Kidney epithelial cell (primary cell): ENCODE measurements at places on chromosomes 13 and 19.

DNA sequence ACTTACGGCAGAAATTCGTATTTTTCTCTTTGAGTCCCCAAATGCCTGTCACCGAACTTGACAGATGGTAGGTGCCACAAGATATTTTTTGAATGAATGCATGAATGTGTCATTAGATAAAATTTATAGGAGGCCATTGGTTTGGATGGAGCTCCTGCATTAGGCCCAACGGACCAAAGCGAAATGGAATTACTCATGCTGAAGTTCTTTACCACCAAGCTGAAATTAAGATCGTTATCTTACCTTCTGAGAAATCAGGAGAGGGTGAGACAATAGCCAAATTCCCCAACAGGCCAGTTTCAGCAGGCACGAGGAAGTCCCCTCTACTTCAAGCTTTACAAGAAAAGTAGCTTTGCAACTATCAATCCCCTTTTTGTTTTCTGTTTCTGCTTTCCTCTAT, 452.5 kb upstream of the ARGLU1 start:
- DNase-seq = no peak

- no peak for DNase-seq
Observed at GRCh38 chr13:104701591-104701990, 1635.4 kb upstream of the SLC10A2 start.

- DNase-seq = peak; percentile 80
Observed at GRCh38 chr13:90926459-90926858, 421.0 kb upstream of the MIR17HG start.

- no peak for DNase-seq
Observed at GRCh38 chr19:43311706-43312105, 41.8 kb upstream of the CD177 start.

- no peak for DNase-seq
Observed at GRCh38 chr13:50474088-50474662, 369.3 kb downstream of the DLEU7 start.

GRCh38 chr13:111898956-111899713, 167.8 kb upstream of the SOX1 start:
- no peak for DNase-seq

DNA sequence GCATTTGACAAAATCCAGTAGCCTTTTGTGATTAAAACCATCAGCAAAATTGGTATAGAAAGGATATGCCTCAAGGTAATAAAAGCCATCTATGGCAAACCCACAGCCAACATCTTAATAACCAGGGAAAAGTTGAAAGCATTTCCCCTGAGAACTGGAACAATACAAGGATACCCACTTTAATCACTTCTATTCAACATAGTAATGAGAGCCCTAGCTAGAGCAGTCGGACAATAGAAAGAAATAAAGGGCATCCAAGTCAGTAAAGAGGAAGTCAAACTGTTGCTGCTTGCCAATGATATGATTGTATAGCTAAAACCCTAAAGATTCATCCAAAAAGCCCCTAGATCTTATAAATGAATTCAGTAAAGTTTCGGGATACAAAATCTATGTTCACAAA, 1510.3 kb downstream of the PCDH9 start:
- DNase-seq = no peak

DNA sequence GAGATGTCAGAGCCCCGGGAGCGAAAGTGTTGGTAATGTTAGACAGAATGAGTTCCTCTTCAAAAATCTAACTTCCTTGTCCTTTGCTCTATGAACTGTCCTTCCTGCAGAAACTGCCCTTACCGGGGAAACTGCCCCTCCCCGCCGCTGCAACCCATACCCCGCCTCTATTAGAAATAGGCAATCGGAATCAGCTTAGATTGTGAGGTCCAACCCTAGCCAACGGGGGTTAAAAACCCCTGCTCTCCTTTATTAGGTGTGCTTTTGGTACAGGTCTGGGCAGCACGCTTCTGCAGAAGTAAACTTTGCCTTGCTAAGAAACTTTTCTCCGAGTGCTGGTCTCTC, 11.5 kb upstream of the CAPNS1 start:
- no peak for DNase-seq

DNA sequence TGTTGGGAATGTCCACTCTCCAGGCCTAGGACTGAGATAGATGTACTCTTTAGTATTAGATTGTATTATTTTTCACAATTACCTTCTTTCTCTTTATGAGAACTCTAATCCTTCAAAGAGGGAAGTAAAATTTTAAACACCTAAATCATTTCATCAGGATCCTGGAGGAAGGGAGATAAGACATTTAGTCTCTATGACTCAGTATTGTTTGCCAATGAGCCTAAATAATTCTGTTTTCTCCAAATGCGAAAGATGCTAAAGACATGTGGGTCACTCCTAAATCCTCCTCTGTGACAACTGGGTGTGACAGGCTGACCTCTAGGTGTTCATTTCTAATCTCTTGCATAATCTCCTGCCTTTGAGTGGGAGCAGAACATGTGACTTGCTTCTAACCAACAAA, 1736.6 kb upstream of the MIR17HG start:
- no peak for DNase-seq

GRCh38 chr19:29400917-29401711, 124.7 kb upstream of the VSTM2B start:
- DNase-seq = no peak

- no peak for DNase-seq
Observed at GRCh38 chr19:43439032-43439708, 24.5 kb downstream of the TEX101 start.

DNA sequence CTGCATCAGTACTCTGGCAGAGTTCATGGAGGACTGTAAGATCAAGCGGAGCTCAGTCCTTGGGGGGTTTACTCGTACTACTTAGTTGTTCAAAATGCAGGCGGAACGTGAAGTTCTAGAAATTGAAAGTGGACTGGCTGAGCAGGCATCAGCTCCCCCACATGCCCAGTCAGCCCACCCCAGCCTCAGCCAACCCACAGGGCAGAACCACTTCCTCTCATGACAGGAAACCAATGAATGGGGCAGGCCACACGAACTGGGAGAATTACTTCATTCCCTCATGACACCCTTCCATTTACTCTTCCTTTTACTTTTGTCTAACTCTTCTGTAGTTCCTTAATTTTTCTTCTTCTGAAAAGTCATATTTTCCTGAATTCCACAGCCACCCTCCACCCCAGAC, 71.9 kb downstream of the FLT1 start:
- DNase-seq = no peak

DNA sequence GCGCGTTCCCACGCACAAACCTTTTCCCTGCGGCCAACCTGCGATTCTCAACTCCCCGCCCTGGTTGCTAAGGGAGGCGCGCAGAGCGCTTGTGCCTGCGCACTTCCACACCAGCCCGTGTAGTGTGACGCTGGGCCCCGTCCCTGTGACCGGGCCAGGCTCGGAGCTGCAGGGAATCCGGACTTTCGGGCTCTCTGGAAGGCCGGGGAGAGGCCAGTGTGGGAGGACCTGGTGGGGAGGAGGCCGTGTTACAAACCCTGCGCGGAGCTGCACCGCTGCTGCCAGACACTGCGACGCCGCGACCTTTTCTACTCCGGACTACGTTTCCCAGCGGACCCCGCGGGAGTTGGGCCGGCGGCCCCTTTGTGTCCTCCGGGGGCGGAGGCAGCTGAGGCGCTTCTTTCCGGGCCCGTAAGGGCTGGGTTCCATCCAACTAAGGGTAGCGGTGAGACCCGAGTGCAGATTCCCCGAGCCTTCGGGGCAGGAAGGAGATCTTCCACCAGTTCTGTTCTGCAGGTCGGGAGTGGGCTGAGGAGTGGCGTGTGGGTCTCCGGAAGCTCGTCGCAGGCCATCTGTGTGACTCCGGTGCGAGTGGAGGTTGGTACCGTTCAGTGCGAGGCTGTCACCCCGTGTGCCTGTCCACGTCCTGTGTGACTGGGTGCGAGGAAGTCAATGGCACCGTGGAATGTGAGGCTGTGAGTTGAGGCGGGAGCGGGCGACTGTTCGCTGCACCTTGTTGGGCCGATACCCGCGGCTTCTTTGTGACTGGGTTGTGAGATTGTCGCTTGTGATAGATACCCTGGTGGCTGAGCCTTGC, at the start of gene ZNF570:
Gene ZNF570 (plus strand): TSS at position 396 of the 817 bp plus-strand sequence. CDS start 999 bp downstream, outside the sequence.
- peak; percentile 35 for DNase-seq

DNA sequence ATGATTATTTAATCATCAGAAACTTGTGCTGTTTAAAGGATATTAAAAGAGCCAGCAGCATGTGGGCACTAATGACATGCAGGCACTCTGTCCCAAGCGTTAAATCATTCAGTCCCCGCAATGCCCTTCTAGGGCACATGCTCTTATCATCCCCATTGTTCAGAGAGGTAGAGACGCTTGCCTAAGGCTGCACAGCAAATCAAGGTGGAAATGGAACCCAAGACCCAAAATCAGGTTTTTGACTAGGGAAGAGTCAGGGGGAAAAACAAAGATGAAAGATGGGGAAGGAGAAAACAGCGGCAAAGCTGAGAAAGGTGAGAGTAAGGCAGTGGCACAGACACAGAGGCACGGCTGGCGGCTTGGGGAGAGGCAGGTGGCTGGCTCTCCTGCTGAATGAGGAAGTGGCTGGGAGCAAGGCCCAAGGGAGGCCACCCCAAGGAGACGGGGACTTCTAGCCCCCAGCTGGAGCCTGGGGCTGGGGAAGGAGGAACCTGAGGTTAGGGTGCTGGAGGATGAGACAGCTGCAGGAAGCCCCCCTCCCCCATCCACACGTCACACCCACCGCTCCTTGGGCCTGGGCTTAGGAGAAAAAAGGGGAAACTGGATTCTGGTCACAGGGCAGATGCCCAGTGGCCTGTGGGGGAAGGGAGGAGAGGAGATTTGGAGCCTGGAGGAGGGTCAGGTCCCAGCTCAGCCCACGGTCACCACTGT, 1.0 kb upstream of the TYROBP start:
- DNase-seq = no peak

- DNase-seq = no peak
Observed at GRCh38 chr19:35209646-35210045, 18.9 kb downstream of the FAM187B start.

DNA sequence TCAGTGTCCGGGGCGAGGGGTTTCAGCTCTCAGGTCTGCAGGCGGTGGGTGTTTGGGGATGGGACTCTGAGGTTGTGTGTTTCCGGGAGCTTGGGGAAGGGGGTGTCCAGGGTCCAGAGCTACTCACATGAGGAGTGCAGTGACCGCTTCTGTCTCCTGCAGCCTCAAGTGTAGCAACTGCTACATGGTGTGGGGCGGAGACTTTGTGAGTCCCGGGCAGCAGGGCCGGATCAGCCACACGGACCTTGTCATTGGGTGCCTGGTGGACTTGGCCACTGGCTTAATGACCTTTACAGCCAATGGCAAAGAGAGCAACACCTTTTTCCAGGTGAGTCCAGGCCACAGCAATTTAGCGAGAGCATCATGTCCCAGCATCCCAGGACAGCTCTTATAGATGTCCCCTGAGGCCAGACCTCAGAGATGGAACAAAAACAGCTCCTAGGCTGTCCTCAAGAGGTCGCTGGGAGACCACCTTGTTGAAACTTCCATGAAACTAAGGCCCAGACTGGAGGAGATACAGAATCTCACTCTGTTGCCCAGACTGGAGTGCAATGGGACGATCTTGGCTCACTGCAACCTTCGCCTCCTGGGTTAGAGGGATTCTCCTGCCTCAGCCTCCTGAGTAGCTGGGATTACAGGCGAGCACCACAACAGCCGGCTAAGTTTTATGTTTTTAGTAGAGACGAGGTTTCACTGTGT, 44.9 kb downstream of the RYR1 start:
- no peak for DNase-seq

- no peak for DNase-seq
Observed at GRCh38 chr13:51451134-51451466, 1.7 kb downstream of the INTS6 start.

DNA sequence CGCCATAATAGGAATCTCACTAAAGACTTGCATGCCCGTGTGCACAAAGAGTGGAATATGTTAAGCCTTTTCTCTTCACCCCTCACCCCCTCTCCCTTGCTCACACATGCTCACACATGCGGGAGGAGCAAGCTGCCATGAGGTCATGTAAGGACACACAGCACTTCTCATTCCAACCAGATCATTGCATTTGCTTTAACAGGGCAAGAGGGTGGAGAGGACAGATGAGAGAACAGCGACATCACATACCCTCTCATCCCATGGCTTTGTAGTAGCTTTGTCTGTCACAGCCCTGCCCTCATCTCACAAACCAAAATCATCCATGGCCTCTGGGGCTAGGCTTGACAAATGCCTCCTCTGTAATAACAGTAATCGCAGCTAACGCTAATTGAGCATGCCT, 145.6 kb upstream of the FRY start:
- DNase-seq = no peak

DNA sequence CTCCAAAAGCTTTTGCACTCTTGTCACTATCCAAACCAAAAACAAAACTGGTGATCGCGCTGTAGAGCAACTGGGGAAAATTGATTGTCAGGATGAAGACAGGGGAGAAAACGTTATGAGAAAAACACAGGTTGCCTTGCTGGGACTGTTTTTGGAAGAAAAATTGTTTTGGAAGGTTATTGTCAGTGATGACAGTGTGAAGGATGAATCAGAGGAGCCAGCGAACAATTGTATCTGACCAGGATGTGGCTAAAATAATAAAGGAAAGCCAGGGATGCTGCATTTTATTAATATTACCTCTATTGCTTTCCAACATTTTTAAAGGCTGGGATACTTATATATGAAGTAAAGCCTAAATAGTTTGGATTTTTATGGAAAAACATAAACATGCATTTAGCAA, 334.0 kb downstream of the SPRY2 start:
- no peak for DNase-seq

- no peak for DNase-seq
Observed at GRCh38 chr19:3778104-3778867, 6.3 kb upstream of the RAX2 start.

DNA sequence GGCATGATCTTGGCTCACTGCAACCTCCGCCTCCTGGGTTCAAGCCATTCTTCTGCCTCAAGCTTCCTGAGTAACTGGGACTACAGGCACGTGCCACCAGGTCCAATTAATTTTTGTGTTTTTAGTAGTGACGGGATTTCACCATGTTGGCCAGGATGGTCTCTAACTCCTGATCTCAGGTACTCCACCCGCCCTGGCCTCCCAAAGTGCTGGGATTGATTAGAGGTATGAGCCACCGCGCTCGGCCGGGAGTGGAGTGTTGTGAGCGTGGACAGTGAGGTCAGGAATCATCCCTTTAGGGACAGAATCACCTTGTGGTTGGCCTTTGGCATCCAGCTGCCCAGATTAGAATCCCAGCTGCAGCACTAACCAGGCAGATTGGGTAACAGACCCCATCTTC, 10.3 kb downstream of the RRAS start:
- no peak for DNase-seq

- DNase-seq = peak; percentile 61
Observed at GRCh38 chr19:35879770-35880317, 11.5 kb downstream of the APLP1 start.

DNA sequence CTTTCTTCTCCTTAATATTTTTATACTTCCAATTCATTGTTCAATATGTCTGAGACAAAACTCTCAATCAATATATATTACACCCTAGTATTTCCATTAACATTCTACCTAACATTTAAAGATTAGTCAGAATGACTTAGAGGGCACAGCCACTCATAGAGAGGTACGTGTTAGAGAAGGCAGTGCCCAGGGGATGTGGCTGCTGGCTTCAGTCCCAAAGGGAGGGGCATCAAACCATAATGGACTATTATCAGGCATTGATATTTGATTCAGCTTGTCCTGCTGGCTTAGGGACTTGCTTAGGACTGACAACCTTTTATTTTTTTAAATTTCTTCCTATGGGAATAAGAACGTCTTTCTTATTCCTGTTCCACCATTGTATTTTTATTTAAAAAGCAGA, 1392.0 kb upstream of the ATXN8OS start:
- no peak for DNase-seq

GRCh38 chr13:113900646-113901045, 36.8 kb upstream of the GAS6 start:
- DNase-seq = no peak
